ENCODE measurements at places on chromosomes 7 and 10.

- DNase-seq, result no peak
Measured at GRCh38 chr7:139111147-139111546, 1.6 kb upstream of the ZC3HAV1 start.

DNA sequence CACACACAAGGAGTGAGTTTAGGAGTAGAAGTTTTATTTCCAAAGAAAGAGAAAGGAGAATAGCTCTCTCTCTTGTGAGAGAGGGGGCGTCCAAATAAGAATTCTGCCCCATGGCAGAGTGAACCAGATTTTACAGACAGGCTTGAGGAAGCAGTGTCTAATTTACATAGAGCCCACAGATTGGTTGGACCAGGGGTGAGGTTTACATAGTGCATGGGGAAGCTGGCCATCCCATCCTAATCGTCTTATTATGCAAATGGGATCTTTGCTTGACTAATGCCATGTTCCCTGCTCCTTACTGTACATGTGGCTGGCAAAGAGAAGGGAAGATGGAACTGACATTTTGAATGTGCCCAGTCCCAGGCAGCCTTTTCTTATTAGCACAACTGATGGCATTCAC, 60.0 kb upstream of the ACSM6 start:
- no peak for DNase-seq

- no peak for DNase-seq
Measured at GRCh38 chr7:153523320-153524015, 528.7 kb upstream of the DPP6 start.

GRCh38 chr7:124113045-124113444, 80.2 kb upstream of the TMEM229A start:
- no peak for DNase-seq

GRCh38 chr10:11447586-11447985, 163.9 kb downstream of the USP6NL start:
- no peak for DNase-seq

DNA sequence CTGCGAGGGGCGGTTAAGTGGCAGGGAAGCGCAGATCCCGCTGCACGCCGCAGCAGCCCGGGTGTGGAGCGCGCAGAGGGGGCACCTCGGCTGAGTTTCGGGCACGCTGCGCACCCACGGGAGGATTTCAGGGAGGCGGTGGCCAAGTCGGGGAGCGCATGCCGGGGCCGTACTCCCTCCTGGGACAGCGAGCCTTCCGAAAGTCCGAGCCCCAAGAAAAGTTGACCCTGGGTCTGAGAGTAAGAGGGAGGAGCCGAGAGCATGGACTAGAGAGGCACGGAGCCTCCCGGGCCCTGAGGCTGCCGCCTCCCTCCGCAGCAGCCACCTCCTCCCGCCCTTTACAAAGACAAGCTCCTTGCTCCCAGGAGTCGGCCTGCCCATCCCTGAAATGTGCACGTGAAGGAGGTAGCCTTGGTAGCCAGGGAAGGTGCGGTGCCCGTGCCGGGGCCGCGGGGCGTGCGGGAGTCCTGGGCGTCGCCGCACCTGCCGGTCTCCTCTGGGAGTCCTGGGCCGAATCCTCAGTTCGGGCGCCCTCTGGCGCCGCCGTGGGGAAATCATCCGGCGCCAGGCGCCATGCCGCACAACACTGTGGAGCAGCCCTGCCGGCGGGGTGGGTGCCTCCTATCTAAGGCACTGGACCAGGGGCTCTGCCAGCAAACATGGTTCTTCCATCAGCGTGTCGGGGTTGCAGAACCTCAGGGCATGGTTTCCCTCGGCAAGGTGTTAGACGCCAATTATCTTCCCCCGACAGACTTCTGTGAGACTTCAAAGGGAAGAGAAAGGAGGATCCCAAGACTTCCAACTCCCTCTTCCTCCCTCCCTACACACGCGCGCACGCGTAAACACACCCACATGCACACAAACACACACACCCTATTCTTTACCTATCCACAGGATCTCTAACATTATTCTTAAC, 104.0 kb downstream of the TRIL start:
- DNase-seq, result peak; percentile 85

GRCh38 chr7:12564996-12565764, 5.3 kb upstream of the SCIN start:
- DNase-seq, result no peak

DNA sequence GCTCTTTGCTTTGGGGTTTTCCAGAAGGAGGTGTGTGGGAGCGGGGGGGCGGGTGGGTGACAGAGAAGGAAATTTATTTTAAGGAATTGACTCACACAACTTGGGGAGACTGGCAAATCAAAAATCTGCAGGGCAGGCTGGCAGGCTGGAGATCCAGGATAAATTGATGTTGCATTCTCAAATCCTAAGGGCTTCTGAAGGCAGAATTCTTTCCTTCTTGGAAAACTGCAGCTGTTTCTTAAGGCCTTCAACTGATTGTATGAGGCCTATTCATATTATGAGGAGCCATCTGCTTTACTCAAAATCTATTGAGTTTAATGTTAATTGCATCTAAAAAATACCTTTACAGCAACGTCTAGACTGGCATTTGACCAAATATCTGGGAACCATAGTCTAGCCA, 1528.8 kb upstream of the LRRTM3 start:
- no peak for DNase-seq

GRCh38 chr10:88062385-88062784, 199.0 kb downstream of the PTEN start:
- DNase-seq, result no peak

DNA sequence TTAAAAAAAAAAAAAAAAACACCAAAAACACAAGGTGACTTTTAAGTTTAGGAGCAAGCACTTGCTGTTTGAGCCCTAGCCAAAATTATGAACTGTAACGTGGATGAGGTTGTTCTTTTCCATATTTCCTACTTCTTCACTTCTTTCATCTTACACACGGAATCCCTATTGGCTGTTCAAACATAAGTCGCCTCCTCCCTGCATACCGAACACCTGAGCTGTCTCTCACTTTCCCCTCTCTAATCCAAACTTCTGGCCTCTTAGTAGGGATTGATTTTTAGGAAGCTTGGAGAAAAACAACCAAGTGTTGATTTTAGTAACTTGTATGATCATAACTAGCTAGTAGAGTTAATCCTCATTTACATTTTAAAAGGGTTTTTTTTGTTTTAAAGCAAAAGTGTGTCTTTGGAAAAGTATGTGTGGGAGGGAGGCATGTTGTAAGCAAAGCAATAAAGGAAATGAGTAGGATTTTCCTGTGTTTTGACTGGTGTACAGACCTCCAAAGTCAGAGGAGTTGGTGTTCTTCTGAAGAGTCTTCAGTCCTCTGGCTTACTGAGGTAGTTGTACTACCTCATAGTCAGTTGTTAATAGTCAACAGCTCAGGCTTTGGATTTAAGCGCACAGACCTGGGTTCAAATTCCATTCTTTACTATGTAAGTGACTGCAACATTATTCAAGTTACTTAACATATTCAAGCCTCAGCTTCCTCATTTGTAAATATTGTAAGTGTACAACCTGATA, 39.3 kb downstream of the RABGEF1 start:
- DNase-seq, result no peak

DNA sequence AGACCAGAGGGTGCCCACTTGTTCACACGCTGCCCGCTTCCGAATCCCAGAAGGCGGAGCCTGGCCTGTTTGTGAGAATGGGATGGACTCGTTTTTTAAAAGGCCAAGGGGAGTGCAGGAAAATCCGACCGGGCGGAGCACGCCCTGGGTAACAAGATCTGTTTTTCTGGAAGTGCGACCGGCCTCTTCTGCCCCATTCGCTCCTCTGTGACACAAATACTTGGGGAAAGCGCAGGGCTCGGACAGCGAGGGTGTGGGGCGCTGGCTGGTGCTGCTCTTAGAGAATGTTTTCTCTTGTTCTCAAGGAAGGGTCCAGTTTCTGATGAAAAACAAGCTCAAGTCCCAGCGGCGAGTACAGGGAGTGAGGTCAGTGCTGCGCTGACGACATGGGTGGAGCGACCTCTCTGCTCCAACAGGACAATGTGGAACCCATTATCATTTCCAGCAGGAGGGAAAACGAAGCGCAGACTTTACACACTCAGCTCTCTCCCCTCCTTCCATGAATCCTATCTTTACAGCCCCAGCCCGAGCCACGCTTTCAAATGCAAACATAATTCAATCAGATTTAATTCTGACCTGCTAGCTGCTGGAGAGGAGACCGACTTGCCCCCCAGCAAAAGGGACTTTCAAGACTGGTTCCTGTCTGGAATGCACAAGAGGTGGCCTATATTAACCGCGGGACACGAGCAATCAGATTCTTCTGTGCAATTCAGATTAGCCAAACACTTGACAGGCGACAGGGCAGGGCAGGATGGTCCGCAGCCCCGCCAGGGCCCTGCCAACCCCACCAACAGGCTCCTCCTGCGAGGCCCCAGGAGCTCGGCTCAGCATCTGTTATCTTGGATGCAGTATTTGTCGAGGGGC, 1.1 kb downstream of the RADIL start:
- peak; percentile 11 for DNase-seq

DNA sequence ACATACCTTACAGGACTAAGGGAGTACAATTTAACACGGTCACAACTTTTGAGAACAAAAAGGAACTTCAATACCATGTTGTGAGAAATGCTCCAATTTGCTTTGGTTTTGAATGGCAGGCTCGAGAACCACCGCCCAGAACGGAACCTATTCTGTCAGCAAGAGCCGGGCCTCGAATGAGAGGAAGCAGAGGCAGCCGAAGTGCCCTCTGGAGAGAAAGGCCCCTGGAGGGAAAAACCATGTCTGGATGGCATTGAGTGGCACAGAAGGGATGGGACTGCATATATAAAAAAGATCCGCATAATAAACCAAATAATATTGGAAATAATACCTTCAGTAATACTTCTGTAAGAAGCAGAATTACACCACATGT, 85.6 kb downstream of the CHST15 start:
- DNase-seq, result no peak

DNA sequence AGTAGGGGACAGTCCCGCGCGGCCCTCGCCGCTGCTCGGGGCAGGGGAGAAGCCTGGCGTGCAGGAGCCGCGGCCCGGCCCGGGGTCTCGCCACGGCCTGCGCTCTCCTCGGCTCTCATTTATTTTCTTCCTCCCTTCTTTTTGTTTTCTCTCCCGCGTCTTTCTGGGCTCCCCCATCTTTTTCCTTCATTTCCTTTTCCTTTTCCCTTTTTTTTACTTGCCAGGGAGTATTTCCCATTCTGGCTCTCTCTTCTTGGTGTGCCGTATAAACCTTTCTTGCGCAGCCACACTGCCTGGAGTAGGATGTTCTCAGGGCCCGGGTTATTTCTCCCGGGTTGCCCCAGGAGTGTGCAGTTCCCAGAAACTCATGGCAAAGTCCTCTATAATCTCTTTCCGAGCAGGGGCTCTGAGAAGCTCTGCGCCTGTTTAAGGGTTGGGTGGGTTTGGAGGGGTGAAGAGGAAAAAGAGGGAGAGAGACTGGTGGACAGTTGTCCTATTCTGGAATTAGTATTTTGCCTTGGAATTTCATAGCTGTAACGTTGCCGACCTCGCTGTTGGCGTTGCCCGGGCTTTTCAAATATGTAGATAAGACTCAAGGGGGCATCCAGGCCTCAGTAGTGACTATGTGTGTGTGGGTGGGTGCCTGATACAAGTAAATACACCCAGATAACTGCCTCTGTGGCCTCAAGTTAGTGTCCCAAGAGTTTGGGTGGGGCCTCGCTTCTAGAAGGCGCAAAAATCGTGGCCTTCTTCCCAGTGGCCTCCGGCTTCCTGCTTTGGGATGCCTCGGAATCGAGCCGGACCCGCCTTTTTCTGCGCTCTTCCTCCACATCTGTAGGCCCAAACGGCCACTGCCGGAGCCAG, 4.3 kb upstream of the ZNF503 start:
- no peak for DNase-seq

- DNase-seq, result no peak
Measured at GRCh38 chr10:3451516-3452172, 279.1 kb upstream of the PITRM1 start.

DNA sequence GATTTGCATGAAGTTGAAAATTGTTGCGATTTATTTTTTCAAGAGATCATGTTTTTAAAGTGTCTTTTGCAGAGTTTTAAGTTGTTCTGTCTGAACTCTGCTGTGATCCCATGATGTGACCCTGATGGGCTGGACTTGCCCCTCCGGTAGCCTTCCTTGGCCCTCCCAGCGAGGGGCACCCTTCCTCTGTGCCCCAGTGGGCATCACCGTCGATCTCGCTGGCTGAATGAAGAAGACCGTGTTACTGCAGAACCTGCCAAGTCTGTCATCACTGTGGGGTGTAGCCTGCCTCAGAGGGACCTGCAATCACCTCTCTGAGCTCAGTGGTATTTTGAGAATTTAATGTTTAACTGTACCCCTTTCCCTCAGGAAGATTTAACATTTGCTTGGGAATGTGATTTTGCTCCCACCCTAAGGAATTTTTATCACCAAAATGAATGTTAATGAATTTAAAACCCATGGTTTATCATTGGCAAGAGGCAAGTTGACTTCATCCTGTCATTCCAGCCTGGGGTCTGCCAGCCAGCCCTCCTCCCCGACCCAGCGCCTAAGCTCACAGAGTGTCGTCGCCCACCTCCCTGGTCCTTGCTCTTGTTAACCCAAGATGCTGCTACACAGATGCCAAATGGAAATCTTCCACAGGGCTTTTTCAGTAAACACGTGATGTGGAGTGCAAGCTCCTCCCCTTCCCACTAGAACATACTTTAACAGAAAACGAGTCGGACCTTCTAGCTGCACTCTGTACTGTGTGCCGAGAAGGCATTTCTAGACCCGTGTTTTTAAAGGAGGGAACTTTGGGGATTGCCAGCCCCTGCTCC, 115.4 kb downstream of the NT5C2 start:
- no peak for DNase-seq

GRCh38 chr7:71829515-71829914, 582.6 kb downstream of the CALN1 start:
- no peak for DNase-seq

GRCh38 chr10:119518936-119519335, 23.6 kb downstream of the RGS10 start:
- no peak for DNase-seq

GRCh38 chr7:55202150-55202913, 162.8 kb upstream of the LANCL2 start:
- DNase-seq, result no peak

DNA sequence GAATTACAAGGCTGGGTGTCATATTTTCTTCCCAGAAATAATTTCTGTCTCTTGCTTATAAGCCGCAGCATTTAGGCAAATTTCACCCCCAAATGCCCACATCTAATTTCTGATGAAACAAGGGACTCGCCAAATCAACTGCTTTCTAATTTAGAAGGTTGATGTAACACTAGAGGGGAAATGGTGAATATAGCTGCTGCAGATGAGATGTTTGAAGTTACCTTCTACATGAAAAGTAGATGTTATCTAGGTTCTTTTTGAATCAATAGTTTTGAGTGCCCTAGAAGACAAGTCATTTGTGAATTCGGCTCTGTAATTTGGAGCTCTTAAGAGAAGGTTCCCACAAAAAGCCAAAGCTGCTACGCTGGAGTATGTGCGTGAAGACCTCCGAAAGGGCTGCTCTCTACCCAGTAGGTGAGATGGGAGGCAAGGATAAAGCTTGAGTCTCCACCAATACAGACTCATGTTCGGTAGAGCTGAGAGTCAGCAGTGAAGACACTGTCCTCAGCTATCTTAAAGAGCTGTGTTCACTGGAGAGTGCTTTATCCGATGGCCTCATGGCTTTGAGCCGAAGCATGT, 99.5 kb downstream of the FANK1 start:
- no peak for DNase-seq

DNA sequence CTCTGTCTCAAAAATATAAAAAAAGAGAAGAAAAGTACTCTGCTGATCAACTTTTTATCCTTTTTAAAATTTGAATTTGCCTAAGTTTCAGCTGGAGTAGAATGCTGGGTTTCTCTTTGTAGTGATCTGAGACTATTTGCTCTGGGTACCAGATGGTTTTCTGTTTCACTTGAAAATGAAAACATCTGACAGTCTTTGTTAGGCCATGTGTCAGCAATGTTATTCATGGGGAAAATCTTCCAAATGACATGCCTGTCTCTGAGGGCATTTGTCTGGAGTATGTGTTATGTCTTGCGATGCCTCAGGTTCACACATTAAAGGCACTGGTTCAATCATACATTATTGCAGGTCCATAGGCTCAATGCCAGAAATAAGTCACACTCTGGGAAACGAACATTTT, 175.3 kb upstream of the TMEM229A start:
- DNase-seq, result no peak
